Esophagus squamous epithelium (tissue), 5 donors: ENCODE measurements at places on chromosomes 4 and X.

- DNase-seq: no peak
These were observed 318.3 kb upstream of the SLC7A11 start for GRCh38 chr4:138560448-138560847.

GRCh38 chr4:5589495-5589894 lies 118.9 kb downstream of the EVC2 start:
- no peak for DNase-seq

DNA sequence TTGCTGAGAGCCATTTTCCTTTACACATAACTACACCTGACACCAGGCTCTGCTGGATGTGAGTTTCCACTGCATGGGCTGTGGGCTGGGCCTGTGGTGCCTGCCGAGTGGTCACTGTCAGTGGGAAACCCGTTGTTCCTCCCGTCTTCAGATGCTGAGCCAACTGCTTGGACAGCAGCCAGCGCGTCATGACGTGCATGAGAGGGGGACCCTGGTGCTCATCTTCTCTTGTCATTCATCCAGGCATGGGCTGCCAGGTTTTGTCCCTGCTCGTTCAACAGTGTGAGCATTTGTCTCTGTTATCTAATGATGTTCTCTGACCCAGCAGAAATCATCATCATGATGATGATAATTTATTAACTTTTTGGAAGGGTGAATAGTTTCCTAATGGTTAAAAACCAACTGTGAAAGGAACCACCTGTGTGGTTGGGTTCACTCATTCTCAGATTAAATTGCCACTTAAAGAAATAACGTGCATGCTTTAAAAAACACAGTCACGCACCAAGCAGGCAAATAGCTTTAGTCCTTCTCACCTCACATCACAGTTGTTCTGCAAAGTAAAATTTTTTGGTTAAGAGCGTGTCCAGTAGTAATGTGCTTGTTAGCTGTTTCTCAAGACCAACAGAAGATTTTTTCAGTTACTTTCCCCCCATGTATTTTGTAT lies 19.9 kb upstream of the CLDN34 start:
- no peak for DNase-seq

GRCh38 chr4:185210102-185210981 lies 944 bp downstream of the SNX25 start:
- DNase-seq: no peak

DNA sequence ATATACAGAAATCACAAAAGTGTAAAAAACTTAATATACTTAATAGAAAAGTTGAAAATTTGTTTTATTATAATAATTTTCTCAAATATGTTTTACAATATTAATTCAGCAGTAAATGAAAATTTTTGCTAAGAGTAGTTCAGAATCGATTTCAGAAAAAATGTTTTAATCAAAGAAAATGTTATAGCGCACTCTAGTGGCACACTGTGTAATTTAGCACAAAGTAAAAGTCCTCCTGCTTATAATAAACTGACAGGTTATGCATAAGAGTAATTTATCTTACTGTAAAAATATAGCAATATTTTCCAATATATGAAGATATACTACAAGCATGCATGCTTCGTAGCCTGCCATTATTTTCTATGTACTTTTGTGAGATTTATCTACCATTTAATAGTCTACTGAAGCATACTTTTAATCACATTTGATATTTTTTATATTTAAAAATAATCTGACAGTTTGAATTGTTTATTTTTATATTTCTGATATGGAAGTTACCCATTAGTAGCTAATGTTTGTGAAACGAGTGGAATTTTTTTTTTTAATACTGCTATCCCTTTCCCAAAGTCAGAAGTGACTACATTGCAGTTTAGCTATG lies 217.9 kb upstream of the KLHL4 start:
- no peak for DNase-seq

- no peak for DNase-seq
These were observed 40.3 kb downstream of the MAML3 start for GRCh38 chr4:140113653-140114052.

DNA sequence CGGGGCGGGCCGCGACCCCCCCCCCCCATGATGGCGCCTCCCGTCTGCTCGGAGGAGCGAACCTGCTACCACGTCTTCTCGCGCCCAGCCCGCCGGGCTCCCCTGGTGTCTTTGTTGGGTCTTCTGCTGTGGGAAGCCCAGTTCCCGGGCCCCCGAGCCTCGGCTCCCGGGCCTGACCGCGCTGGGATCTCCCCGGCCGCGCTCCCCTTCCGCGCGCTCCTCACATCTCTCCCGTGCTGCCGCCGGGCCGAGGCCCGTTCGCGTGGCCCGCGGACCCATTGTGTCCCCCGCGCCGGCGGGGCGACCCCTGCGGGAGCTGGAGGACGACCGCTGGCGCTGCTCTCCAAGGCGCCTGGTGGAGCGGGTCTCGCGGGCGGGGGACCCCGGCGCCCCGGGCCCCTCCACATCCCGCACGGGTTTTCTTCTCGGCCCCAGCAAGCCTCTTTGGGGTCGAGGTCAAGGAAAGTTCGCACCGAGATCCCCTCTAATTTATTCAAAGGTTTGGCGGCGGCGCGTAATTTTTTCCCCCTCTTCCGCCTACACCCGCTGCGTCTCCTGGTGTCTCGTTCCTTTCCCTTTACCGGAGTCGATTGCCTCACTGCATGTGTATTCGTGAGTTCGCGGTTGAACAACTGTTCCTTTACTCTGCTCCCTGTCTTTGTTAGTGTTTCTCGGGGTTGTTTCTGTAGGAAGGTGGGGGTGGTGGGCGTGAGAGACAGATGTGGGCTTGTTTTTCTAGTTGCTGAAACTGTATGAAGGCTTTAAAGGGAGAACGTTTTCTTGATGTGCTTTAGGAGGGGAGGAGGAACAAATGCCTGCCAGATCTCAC lies 770 bp downstream of the SMAD1 start:
- no peak for DNase-seq

- no peak for DNase-seq
These were observed 67.1 kb downstream of the RXFP1 start for GRCh38 chr4:158588777-158589176.

DNA sequence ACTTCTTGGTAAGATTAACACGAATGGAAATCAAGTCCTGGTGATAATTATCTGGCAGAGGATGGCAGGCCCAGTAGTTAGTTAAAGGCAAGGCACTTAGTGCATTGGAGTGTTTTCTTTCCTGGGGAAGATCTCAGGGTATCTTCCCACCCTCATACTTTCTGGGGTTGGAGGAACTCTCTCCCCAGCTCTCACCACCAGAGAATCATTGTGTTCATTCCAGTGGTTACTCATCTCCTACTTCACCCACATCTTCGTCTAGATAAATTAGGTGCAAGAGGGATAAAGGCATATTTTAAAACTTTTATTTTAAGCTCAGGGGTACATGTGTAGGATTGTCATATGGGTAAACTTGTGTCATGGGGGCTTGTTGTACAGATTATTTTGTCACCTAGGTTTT lies 67.5 kb upstream of the SH3RF1 start:
- DNase-seq: no peak

GRCh38 chrX:16633754-16634153 lies 16.2 kb upstream of the S100G start:
- no peak for DNase-seq

GRCh38 chr4:130712038-130712437 lies 1616.1 kb downstream of the C4orf33 start:
- DNase-seq: no peak

- no peak for DNase-seq
These were observed 21.8 kb downstream of the CMC4 start for GRCh38 chrX:155048977-155049619.

- no peak for DNase-seq
These were observed 25.1 kb upstream of the JAKMIP1 start for GRCh38 chr4:6225469-6225868.

DNA sequence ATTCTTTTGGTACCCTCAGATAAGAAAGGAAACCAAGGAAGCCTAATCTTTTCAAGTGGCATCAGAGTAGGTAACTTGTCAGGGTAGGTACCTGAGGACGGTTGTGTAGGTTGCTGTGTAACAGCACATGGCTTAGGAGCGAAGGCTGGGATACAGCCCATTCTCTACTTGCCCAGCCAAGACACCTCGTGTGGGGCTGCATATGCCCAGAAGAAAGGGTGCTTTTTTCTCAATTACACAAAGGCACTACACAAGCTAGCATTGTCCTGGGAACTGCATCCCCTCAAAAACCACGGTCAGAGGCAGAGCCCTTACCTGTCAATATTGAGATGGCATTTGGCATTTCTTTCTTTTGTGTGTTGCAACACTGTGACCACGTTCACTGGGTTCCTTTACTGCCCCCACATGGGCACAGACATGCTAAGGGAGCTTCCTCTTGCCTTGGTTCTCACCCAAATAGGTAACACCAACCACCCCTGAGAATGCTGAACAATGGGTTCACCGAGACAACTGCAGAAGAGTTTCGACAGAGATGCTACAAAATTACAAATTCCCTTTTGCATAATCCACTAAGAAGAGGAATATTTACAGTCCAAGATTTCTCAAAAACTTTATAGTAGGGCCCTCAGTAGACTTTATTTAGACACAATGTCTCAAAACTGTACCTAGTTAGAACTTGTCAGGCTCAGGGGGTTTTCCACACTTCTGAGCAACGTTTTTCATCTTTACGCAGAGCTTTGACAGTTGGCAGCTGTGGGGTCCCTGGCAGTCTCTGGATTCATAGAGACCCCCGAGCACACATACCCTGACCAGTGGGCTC lies 35.8 kb upstream of the TNIP3 start:
- no peak for DNase-seq

DNA sequence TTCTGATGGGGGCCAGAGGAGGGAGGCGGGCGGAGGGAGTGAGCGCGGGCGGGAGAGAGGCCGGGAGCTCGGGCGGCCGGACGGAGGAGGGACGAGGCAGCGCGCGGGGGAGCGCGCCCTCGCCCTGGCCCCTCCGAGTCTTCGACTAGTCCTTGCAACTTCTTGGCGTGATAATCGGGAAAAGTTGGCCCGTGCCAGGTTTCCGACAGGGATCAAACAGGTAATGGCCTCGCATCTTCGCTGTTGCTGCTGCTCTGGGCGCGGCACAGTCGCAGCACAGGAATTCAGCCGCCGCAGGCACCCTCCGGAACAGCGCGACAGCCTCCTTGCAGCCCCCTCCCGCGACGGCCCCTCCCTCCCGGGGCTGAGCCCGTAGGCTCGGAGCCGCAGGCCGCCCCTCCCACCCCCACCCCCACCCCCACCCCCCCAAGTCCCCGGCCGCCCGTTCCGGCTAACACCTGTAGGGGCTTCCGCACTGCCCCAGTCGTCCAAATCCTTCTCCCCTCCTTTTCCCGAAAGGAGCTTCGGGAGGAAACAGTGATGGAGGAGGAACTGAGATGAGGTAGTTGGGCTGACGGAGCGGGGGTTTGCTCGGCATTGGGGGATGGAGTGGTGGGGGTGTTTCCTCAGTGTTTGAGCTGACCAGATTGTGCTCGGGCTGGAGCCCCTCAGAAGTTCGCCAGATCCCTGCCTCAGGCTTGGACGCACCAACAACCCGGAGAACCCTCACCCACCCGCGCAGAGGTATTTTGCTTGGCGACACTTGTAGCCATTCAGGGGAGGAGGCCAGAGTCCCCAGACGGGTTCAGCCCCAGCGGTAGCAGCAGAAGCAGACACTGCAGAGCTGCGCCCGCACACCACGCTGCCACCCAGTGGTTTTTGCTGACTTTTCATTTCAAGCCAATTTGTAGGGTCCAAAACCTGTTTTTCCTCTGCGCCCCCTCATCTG lies at the start of gene FGF13:
Gene FGF13, minus strand, starts transcription at position 319 of the 949 bp plus-strand sequence. CDS start 714 bp downstream, outside the sequence.
- DNase-seq: no peak

GRCh38 chr4:153579872-153580271 lies 104.2 kb upstream of the TLR2 start:
- DNase-seq: no peak
